SJSA1 (cell line): ENCODE measurements at places on chromosomes 2 and 18. TPM values are rescaled to one million over a fixed set of nuclear protein-coding genes. Genes with fewer than 3 reads are reported as not detected.

DNA sequence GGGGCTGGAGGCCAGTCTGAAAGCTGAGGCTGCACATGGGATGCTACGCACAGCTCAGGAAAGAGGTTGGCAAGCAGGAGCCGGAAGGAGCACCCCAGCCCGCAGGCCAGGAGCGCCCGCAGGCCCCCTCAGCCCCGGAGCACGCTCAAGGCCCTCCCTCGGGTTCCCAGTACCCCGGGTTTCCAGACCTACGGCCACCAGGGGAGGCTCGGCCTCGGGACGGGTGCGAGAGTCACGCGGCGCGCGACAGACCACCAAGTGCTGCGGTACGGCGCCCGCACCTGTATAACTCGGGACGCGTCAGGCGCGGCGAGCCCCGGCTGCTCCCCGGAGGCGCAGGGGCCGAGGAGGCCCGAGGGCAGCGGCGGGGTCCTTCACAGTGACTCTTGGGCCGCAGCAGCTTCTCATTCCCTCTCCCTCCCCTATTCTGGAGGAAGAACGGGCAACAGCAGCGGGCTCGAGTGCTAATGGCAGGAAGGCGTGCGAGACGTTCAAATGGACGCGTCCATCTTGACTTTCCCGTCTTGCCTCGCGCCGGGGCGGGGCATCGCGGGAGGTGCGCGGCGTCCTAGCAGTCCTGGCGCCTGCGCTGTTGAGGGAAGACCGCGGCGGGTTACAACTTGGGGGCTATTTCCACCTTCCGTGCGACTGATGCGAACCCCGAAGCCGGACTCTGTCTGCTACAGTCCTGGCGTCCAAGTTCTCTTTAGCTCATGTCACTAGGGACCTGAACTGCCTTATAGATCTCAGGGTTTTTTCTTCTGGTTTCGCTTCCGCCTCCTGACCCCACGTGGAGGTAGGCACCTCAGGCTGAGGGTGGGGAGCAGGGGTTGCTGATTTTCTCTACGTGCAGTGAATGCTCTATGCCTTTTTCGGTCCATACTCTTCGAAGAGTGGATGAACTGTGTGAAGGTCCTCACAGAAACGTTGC, at the start of gene ANAPC1:
Gene ANAPC1 (minus strand): TSS at position 533 of the 931 bp plus-strand sequence. CDS start 3,368 bp downstream, outside the sequence.
- peak; percentile 83 for DNase-seq

GRCh38 chr18:518081-518480, 17.6 kb upstream of the COLEC12 start:
- no peak for DNase-seq

DNA sequence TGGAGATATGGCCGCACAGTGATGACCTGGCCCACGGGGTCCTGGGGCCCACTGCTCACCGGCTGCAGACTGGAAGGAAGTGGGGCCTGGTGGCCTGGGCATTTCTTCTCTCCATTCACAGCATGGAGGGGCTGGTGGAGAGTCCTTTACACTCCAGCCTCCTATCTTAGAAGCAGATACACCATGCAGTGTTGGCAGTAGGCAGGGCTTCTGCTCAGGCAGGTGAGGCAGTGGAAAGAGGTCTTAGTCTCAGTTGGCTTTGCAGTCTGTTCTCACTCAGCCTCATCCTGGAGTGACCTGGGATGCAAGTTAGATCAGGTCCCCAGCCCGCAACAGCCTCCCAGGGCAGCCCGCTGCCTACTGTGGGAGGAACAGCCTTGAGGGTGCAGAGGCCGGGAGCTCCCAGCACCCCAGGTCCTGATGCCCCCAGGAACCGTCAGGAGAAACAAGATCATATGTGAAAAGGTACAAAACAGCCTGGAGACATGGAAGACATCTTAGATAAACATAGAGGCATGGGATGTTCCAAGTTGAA, 45.8 kb upstream of the OTOS start:
- DNase-seq: no peak

TDRD15 gene
- total RNA-seq: not detected in 2 replicates

- no peak for DNase-seq
Measured at GRCh38 chr2:131016826-131017741, 76.2 kb downstream of the FAM168B start.

DNA sequence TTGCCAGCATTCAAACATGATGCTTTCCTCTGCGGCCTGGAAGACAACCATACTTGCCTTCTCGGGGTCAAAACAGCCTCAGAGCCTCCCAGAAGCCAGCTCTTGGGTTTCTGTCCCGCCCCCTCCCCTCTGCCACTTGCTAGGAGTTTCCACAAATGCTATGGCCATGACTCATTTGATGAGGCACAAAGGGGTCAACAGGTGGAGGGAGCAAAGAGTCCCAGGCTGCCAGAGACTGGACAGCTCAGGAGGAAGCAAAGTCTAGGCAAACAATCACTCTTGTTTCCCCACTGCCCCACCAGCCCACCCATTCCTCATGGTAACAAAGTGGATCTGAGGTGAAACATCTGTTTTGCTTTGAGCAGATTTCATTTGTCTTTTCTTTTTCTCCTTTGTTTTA, 551.1 kb downstream of the TNS1 start:
- no peak for DNase-seq

DNA sequence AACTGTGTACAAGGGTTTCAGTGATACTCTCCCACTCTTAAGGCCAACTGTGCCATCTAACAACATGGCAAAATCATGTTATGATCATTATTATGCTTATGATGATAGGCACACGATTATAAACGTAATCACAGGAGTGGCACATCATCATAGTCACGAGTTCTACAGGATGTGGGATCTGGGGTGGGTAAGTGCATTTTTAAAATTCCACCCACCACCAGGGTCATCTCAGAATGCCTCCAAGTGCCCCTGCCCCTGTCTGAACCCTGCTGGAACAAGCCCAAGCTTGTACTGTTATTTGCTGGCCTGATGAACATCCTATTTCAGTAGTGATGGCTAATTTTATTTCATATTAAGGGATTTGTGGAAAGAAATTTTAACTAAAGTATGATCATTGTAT, 117.8 kb downstream of the PTPRM start:
- DNase-seq: no peak

DNA sequence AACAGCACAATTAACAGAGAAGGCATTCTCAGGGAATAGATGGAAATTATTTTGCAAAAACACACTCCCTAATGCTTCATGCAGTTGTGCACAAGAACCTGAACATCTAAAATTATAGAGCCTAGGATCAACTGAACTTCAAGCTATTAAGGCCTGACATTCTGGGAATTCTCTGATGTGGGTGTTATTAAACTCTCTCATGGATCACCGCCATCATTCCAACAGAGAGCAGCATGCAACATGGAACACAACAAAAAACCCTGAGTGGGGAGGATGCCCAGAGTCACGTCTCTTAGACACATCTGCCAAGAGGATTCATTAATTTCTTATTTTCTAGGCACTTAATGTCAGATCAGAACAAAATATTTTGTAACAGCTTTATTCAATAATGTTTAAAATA, 543.8 kb downstream of the ERBB4 start:
- no peak for DNase-seq

SLC35G4 gene
- total RNA-seq: not detected in 2 replicates

GRCh38 chr2:161228511-161229240, 68.4 kb downstream of the TANK start:
- no peak for DNase-seq

MTERF4 gene
- total RNA-seq: 30.0 and 46.3 TPM in 2 replicates

DNA sequence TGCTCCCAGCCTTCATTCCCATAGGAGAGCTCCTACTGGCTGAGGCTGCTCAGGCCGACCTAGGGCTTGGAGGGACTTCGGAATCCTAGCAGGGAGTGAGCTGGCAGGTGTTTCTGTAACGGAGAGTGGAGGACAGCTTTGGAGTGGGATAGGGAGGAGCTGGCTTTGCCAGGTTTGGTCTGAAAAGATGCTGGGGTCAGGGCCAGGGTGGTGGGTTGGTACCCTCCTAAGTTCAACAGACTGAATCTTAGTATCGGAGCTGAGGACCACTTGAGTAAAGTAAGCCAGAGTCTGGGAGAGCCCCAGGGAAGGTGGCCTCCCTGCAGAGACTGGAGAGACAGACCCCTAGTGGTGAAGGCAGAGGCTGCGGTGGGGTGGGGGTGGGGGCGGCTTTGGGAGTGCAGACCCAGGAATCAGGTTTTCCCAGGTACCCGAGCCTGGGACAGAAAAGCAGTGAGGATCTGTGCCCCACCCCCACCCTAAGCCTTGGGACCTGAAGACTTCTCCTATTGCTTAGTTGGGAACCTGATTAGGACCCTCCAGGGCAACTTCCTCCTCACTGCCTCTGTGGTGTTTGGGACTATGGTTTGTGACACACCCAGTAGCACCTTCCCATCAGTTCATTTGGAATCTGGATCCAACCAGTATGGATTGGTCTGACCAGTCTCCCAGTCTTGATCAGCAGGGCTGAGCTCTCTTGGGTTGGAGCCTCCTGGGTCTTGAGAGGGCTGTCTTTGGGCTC, 3.0 kb downstream of the CNNM4 start:
- no peak for DNase-seq

GRCh38 chr2:177667626-177668025, 275.1 kb downstream of the AGPS start:
- DNase-seq: no peak

- no peak for DNase-seq
Measured at GRCh38 chr18:49997558-49997957, 184.2 kb upstream of the ACAA2 start.

GRCh38 chr2:43611987-43612894, 16.4 kb upstream of the THADA start:
- DNase-seq: peak; percentile 64

UGT1A6 gene
- total RNA-seq: not detected in 2 replicates

GRCh38 chr2:170818752-170819470, 2.2 kb downstream of the GAD1 start:
- no peak for DNase-seq

DNA sequence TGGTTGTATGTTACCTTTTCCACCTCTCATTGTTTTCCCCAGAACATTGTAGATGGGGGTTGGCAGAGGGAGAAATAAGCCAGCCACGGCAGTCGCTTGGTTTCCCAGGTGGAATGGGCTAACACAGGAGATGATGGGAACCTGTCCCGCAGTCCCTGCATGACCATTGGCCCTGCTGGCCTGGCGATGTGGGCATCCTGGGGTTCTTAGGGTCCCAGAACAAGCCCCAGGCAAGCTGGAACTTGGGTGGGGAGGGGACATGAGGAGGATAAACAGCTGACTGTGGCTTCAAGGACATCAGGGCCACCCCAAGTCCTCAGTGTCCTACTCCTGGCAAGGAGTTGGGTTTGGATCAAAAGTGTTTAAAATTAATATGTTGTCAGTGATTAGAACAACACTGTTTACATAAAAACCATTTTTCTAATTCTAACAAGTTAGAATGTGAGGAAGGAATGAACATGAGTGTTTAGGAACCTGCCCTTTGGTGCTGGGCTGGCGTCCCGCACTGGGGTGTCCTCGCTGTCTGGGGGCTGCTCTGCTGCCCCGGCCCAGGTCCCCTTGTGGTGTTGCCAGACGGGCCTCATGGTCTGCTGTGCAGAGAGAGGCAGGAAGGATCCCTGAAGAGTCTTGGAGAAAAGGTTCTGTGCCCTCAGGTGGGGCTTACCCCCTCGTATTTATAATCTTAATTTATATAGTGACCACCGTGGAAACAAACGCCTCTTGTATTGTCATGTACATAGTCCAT, 95.1 kb downstream of the USP40 start:
- DNase-seq: no peak

FAM237A gene
- not detected in 2 replicates for total RNA-seq

GRCh38 chr2:19225931-19226330, 132.5 kb downstream of the OSR1 start:
- no peak for DNase-seq

GRCh38 chr2:119693967-119694366, 15.0 kb downstream of the TMEM177 start:
- DNase-seq: no peak

DNA sequence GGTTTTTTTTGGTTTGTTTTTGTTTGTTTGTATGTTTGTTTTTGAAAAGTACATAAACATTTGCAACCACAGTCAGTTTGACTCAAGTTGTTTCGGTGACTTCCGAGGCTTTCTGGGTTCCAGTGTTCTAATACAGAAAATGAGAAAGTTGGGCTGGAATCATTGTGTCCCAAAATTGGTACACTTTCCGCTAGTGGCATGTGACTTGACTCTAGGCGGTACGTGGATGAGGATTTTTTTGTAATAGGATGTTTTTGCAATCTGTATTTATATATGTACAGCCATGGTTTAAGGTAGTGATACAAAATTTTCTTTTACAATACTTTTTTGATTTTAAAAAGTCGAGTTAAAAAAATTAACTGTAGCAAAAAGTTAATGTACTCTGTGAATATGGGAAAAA, 1.7 kb downstream of the MFF start:
- DNase-seq: no peak

DNA sequence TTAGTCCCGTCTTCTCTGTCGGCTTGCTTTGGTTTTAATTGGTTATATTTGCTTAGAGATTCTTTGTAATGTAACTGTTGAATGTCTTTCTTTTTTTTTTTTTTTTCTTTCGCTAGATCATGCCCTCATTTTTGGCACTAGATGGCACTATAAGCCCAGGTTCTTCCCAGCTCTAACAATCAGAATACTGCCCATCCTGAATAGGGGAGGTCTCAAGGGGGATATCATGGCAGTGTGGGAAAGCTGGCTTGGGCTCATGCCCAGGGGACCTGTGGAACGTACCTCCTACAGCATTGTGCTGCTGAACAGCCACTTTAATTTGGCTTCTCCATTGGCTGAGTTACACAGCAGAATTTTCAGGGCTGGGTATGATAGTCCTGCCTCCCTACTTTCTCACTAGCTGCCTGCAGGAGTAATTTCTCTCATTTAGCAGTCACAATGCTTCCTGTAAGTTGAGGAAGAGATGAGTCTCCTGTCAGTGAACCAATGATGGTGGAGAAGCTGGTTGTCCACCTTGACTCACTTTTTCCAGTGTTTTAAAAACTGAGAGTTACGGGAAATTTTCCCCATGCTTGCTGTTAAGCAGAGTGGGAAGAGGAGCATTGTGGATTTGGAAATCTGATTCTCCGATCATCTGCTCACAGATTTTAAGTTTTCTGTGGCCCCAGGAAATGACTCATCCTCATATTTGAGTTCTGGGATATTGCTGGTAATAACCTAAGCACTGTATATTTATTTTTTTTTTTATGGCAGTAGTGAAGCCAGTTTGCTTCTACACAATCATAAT, 47.2 kb downstream of the RAD51AP2 start:
- DNase-seq: peak; percentile 23

- no peak for DNase-seq
Measured at GRCh38 chr2:5482929-5483331, 209.3 kb upstream of the SOX11 start.
